ENCODE measurements at places on chromosomes 5 and 9.
A peak's percentile ranks its signal among the peaks of the same experiment; 100 is the strongest.

GRCh38 chr5:33457126-33457525, 16.4 kb downstream of the TARS1 start:
- DNase-seq, result no peak

GRCh38 chr9:91911657-91912056, 38.4 kb downstream of the ROR2 start:
- no peak for DNase-seq

DNA sequence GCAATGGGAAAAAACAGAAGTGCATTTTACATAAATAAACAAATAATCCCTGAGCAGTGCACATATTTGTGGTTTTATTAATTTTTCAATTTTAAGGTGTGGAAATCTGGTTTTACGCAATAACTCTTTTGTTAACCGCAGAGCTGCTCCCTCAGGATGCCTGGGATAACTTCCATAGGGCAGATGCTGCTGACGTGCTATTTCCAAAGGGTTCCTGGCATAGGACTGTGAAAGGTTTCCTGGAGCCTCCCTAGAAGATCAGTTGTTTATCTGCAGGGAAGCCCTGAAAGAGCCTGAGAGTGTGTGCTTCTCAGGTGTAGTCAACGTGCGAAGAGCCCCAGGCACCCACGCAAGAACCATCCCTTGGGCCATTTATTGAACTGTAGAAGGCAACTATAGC, 443.5 kb downstream of the PLK2 start:
- no peak for DNase-seq

- DNase-seq, result no peak
These were observed 417.7 kb downstream of the ENC1 start for GRCh38 chr5:74222806-74223205.

- DNase-seq, result no peak
These were observed 36.5 kb downstream of the CFAP95 start for GRCh38 chr9:69857131-69857530.

DNA sequence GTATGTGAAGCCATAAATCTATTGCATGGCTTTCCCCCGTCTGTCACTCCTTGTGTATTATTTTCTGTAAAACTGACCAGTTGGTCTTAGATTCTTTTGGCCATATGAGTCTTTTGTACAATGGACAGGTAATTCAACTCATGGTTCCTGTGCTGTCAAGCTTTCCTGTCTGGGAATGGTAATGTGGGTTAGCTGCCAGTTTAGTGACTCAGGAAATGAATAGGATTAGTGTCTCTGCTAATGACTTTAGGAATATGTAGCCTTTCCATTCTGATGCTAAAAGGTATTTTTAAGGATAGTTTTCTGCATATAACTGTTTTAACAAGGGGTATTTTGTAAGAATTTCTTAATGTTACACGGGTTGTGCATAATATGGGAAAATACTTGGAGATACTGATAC, 182.7 kb downstream of the PBX3 start:
- DNase-seq, result no peak

GRCh38 chr5:118551031-118551430, 437.3 kb downstream of the DTWD2 start:
- no peak for DNase-seq

- no peak for DNase-seq
These were observed 1312.7 kb upstream of the ACO1 start for GRCh38 chr9:31071606-31072286.

- DNase-seq, result no peak
These were observed 282.7 kb downstream of the GAS1 start for GRCh38 chr9:86664603-86665002.

- no peak for DNase-seq
These were observed 24.0 kb downstream of the GALNT10 start for GRCh38 chr5:154214371-154215106.

GRCh38 chr5:73987915-73988314, 361.9 kb downstream of the ARHGEF28 start:
- no peak for DNase-seq

- peak; percentile 10 for DNase-seq
These were observed 39.4 kb downstream of the KLF9 start for GRCh38 chr9:70374962-70375618.

DNA sequence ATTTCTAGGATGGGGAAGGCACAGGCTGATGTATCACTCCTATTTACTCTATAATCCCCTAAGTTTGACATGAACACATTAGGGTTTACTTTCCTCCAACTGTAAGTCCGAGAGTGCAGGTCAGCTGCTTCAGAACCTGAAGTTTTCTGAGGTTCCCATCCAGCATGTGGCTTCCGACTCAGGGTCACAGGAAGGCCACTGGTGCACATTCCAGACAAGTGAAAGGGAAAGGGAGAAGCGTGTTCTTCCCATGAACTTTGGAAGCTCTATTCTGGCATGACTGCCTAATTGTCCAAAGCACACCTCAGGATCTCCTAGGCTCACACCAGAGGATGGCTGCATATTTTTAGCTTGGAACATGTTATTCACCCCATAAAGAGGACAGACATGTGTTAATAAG, 602.6 kb downstream of the SEMA5A start:
- no peak for DNase-seq

DNA sequence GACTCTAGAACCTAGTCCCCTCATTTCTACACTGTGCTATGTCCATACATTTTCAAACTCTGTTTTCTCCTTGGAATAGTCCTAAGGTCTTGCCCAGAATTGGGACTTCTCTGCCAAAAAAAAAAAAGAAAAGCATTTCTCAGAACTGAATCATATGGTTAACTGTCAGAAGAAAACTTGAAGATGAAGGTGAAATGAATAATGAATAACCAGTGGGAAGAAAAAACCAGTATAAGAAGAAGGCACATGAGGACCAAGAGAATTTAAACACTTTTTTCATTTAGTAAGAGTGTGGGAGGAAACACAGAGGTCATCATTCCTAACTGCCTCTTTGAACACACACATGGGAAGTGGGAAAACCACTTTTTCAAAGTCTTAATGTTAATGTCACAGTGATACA, 197.7 kb downstream of the PRELID2 start:
- no peak for DNase-seq

GRCh38 chr5:147509710-147510651, at the start of gene DPYSL3:
Gene DPYSL3 (minus strand): TSS chr5:147510068. CDS start chr5:147509858, 210 bp downstream.
- peak; percentile 46 for DNase-seq

DNA sequence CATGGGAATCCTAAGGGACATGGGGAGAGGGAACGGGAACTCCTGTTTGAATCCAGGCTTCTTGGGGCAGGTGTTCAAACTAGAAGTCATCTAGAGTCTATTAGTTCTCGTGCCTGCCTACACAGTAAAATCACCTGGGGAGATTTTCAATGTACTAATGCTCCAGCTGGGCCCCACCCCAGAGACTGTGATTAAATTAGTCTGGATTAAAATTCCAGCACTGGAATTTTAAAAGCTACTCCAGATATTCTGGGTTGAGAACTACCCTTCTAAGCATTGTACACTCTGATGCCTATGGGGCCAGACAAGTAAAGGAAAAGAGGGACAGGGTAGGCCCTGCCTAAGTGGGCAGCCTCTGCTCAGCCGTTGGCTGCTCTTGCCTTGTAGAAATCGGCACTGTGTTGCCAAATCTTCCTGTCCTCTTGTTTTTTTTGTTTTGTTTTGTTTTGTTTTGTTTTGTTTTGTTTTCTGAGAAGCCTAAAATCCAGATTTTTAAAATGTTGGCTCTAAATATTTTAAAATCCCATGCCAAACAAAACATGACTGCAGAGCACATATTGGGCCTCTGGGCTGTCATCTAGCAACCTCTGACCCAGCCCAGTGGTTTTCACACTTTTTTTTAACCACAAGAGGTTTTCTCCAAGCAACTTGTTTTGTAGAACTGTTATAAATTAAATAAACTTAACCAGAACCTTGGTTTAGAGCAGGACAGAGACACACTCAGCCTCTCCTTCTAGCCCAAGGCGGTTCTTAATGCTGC, 29.0 kb downstream of the ADRB2 start:
- DNase-seq, result no peak

- no peak for DNase-seq
These were observed 4.4 kb downstream of the SETD9 start for GRCh38 chr5:56913766-56914165.

DNA sequence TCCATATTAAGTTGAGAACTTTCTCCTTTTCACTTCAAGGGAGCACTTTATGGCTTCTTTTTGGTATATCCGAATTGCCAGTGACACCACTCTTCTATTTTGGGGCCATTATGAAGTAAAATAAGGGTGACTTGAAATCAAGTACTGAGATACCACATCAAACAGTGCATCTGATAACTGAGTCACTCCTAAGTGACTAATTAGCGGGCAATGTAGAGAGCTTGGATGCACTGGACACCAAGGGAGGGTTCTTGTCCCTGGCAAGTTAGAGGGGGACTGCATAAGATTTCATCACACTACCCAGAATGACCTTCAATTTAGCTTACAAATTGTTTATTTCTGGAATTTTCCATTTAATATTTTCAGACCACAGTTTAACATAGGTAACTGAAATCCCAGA, 813.9 kb upstream of the CDH10 start:
- DNase-seq, result no peak
